ENCODE measurements at places on chromosomes 12 and 14.

- DNase-seq = no peak
Measured at GRCh38 chr14:75049731-75050201, 1.5 kb downstream of the MLH3 start.

DNA sequence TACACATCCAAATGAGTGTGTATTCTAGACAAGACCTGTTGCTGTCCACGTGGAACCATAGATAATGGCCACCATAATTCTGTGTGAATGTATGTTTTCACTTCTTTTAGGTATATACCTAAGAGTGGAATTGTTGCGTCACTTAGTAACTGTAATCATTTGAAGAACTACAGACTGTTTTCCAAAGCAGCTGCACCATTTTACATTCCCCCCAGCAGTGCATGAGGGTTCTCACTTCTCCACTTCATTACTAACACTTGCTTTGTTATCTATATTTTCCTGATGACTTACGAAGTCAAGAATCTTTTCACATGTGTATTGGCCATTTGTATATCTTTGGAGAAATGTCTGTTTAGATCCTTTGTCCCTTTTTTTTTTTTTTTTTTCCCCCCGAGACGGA, 106.4 kb downstream of the SCFD1 start:
- no peak for DNase-seq

DNA sequence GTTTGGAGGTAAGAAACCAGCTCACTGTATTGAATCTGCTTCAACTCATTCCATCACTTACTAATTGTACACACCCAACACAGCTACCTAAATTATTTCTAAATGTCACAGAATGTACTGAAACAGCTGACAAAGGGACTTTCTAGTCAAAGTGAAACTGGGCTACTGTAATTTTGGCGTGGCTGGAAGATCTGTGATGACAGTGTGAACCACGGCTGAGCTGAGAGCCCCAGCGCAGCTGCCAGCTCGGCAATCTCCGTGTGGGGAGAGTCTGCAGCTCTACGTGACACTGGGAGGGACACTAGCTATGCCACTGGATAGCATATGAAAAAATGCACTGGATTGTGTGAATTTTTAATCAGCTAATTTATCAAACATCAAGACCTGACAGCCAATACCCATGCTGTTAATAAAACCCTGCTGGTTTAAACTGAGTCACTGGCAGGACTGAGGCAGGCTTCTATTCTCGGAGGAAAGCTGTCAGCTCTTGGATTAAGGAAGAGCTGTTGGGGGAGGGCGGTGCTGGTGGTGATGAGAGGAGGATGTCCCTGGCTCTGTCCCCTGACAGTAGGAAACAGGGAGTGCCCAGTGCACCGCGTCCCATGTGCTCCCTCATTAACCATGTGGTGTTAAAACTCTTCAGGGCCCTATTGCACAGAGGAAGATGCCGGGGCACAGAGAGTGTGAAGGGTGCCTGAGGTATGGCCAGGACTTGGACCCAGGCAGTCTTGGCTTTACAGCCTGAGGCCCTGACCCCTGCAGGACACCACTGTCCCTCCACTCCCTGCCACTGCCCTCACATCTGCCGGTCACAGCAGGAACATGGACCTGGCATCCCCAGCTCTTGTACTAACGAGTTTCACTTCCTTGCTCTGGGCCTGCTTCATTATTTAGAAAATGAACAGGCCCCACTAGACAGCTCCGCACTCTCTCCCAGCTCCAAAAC, 13.3 kb downstream of the SLC15A4 start:
- DNase-seq = no peak

DNA sequence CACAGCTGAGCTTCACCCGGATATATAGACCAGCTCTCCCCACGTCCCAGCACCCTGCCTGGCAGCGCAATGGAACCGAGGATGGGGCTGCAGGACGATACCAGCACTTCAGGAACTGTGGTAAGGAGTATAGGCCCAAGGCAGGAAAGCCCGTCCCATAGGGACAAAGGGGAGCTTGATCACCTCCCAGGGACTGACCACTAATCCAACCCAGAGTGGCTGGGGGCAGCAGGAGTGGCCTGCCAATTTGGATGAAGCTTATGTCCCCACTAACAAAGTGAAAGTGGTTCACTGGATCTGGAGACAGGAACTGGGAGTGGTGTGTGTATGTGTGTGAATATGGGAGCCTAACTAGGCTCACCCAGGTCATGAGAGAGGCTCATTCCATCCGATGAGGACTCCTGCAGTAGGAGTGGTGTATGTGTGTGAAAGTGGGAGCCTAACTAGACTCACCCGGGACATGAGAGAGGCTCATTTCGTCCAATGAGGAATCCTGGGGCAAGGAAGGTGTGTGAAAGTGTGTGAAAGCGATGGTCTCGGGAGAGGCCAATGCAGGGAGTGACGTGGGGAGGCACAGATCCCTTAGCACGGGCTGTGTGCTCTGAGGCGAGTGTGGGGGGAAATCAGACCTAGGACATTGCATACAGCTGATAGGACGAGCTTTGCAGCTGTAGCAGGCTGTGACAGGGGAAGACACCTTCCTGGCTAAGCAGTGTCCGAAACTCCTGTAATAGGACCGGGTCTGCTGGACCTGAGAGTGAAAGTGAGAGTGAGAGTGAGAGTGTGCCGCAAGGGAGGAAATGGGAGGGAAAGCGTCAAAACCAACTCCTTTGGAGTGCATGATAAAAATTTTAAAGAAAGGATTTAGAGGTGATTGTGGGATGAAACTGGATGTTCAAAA, 25.7 kb downstream of the KLRK1 start:
- DNase-seq = no peak

DNA sequence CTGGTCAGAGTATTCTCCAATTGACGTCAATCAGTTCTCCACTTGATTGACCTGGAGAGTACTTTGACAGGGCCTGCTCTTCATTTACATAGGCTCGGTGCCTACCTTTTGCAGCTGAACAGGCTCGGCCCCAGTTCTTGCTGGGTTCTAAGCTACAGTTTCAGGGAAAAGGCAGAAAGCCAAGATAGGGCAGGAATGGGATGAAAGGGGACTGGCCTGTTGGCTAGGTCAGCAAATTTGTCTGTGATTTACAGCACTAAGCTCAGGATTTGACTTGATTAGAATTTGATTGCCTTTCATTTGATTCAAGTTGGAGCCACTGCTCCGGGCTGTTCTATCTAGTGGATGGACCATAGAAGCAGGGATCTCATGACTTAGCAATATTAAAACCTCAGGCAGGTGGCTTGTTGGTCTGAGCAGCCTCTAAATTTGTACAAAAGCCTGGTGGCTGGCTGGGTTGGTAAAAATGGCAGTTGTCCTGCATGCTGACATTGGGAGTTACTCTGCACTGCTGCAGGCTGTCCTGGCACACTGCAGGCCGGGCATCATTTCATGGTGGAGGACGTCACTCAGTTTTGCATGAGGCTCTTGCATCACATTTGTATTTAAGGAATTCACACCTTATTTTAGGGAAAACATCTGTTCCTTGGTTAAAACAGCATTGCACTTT, 71.8 kb downstream of the BICD1 start:
- no peak for DNase-seq

- no peak for DNase-seq
Measured at GRCh38 chr12:12182703-12183365, 84.0 kb downstream of the LRP6 start.

DNA sequence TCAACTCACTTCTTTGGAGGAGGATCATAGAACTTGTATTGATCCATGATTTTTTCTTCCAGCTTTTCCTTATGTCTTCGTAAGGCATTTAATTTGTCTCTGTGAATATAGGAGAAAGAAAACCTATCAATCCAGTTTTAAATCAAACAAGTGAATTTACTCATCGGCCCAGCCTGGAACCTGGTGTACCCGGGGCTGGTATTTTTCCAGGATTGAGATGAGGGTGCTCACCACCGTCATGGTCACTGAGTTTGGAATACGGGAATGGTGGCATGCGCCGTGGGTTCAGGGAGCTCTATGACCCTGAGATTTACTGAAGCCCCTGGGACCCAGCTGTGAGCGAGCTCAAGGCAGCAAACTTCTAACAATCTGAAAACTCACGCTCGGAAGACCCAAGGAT, 46.5 kb upstream of the GPR68 start:
- no peak for DNase-seq

DNA sequence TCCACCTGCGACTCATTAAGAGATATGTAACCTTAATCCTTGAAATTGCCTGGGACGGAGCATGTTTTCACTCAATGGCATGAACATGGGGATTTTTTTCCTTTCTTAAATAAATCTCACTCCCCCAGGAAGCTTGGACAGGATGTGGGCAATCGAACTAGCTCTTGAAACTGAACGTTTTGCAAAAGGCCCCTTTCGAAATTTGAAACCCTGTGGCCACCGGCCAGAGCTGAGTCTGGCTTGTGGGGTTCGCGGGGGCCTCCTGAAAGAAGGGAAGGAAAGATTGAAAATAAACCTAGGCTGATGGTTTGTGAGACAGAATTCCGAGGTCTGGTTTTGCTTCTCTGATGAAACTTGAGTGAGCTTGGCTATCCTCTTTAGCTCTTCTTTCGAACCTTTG, 101.4 kb upstream of the RTL1 start:
- no peak for DNase-seq

- DNase-seq = no peak
Measured at GRCh38 chr14:50615552-50615951, 52.6 kb downstream of the SAV1 start.
